CD4-positive, alpha-beta T cell treated with Interleukin-17A for 1 hour (primary cell): ENCODE measurements at places on chromosomes 2 and 18.

DNA sequence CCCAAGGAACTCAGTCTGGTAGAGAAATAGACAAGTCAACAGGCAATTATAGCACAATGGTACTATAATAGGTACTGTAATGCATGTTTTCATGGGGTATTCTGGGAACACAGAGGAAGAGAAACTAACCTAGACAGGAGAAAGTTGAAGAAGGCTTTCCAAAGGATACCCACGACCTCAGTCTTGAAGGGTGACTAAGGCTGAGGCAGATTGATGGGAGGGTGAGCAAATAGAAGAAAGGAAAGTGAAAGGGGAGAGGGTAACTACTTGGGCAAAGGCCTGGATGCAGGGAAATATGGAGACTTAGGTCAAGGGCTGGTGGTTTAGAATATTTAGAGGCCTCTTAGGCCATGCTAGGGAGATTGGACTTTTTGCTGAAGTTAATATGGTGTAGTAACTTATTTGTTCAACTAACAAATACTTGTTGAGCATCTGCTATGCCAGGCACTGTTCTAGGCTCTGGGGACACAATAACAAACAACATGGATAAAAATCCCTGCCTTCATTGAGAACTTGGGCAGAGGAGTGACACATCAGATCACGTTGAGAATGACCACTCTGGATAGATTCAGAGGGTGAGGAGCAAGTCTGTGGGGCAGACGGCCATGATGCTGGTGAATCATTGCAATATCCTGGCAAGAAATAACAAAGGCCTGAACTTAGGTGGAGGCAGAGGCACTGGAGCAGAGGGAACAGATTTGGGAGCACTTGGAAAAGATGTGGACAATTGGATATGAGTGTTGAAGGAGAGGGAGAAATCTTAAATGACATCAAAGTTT is 56.4 kb downstream of the PLB1 start:
- no peak for DNase-seq

GRCh38 chr2:43400508-43400907 is 174.1 kb upstream of the ZFP36L2 start:
- no peak for DNase-seq

DNA sequence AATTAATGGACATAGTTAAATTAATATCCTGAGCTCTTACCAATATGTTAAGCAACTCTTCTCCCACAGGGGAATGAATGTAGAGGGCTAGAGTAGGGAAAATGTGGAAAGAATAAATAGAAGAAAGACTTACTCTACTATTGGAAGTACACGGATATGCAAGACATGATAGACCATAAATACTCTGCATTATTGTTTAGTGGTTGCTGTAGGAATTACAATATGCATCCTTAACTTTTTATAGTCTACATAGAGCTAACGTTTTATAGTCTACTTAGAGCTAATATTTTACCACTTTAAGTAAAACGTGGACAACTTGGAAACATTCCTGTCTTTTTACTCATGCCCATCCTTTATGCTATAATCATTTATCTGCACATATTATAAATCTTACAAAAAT is 163.8 kb upstream of the GALNT5 start:
- DNase-seq, result no peak

GRCh38 chr2:28393114-28393836 is 617 bp downstream of the FOSL2 start:
- DNase-seq, result peak; percentile 61

DNA sequence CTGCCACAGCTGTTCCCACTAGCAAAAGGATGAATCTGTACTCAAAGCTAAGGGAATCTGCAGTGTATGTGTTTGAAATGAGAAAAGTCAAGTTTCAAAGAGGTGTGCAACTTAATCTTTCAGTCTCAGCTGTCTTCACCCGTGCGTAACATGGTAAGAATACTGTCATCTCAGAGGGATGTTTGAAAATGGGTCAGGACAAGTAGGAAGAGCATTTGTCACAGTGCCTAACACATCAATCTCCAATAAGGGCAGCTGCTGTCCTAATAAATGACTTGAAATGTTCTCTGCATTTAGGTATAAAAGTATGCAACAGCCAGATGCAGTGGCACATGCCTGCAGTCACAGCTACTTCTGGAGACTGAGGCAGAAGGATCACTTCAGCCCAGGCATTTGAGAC is 13.1 kb downstream of the ILKAP start:
- no peak for DNase-seq

- no peak for DNase-seq
Measured at GRCh38 chr18:9000733-9001132, 101.8 kb upstream of the NDUFV2 start.

GRCh38 chr2:28600181-28600580 is 104.3 kb downstream of the PLB1 start:
- DNase-seq, result no peak

DNA sequence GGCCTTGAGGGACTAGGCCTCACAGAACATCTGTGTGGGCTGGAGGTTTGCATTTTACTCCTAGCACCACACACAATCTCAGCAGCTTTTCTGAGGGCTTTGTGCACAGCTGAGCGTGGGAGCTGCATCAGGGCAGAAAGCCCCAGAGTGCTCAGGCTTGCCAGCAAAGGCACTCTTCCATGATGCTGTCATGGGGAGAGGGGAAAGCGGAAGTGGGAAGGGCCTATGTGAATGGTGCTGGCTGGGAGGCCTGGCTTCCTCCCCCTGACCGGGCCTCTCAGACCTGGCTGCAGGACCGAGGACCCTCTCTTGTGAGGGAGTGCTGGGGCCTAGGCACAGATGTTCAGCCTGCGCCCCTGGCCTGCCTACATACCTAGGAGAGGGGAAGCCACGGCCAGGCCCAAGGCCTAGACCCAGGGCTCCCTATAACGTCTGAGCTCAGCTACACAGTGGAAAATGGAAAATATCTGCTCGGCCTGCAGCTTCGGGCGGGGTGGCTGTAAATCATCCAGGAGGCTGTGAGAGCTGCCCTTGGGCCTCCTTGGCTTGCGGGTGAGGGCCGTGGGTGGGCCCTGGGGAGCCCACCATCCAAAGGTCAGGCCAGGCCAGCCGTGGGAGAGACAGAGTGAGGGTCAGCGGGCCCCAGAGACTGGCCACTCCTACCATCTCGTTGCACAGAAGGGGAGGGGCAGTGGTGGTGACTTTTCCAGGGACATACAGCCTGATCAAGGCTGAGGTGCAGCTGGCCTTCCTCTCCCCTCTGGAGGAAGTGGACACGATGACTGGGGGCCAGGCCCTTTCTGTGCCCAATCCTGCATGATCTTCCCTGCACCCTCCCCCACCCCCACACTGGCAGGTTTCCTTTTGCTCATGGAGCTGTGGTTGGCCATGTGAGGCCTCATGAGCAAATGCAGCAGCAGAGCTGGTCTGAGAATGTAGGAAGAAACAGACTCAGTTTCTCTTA is 22.8 kb downstream of the GLI2 start:
- DNase-seq, result no peak

- no peak for DNase-seq
Measured at GRCh38 chr2:232476045-232476444, 11.6 kb downstream of the ECEL1 start.

- DNase-seq, result no peak
Measured at GRCh38 chr2:160043265-160043664, 19.1 kb downstream of the PLA2R1 start.

GRCh38 chr2:96423828-96424227 is 81.3 kb downstream of the NEURL3 start:
- DNase-seq, result no peak

DNA sequence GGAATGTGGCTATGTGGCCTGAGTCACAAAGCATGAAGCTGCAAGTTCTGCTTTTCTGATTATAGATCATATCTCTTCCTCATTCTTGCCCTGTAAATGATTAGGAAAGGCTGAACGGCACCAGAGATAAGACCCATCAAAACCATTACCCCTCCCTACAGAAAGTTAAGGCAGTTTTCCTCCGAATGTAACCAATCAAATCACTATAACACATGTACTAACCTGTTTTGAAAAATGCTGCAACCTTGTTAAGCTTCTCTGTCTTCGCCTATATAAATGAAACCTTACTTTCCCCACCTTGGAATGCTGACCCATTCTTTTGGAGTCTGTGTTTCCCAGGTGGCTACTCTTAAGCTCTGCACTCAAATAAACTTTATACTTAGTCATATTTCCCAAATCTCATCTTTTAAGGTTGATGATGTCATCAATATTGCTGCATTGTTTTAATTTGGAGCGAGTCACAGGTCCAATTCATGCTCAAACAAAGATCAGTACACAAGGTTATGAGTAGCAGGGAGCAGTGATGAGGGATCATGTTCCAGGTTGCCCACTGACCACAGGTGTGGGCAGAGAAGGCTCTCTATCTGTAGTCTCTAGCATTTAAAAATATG is 662.3 kb downstream of the IRS1 start:
- no peak for DNase-seq

- no peak for DNase-seq
Measured at GRCh38 chr18:7886436-7886835, 319.3 kb downstream of the PTPRM start.

DNA sequence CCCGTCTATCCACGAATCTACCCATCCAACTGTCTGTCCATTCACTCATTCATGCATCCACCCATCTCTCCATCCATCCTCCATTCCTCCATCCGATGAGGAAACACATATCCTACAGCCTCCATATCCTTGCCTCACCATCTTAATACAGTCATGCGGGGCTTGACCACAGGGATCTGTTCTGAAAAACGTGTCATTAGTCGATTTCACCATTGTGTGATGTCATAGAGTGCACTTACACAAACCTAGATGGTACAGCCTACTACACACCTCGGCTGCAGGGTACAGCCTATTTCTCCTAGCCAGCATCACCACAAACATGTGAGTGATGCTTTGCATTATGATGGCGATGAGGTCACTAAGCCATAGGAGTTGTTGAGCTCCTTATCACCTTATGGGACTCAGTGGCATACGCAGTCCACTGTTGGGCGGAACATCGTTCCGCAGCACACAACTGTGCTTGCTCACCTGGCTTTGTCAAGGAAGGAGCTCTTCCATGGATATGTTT is 1.9 kb upstream of the NT5DC4 start:
- no peak for DNase-seq

DNA sequence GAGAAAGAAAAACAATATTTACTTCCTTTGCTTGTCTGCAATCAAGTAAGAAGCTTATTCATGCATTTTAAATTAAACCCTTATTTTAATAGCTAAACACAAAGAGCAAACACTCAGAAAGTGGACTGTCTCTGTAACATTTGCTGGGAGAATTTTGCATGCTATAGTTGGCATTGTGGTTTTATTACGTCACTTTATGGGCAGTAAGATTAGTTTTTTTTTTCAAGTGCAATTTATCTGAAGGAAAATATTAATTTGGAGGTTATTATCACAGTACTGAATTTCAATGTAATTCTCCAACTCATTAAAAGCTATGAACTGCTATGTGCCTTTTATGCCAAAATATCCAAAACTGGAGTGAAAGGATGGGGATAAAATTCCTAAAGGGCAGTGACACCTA is 103.3 kb downstream of the TMEFF2 start:
- no peak for DNase-seq
